ENCODE measurements at places on chromosomes 5 and 9.

GRCh38 chr5:31754741-31755675 lies 116.1 kb downstream of the PDZD2 start:
- no peak for DNase-seq

DNA sequence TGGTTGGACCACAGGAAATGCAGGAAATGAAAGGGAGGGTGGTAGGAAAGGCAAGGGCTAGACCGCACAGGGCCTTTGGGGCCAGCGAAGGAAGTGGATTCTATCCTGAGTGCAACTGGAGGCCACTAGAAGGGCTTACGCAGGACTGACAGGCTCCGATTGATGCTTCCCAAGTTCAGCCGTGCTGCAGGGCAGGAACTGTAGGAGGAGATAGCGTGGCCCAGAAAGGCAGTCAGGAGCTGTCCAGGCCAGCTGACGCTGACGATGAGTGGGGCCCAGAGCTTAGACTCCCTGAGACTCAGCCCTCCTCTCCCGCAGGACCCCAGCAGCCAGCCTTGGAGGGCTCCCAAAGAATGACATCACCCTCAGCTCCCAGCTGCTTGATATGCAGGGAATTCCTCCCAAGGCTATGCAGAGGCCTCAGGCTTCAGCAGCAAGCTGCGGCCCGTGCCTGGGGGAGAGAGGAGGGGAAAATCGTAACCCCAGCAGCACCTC lies 48.8 kb downstream of the KCNIP1 start:
- no peak for DNase-seq

DNA sequence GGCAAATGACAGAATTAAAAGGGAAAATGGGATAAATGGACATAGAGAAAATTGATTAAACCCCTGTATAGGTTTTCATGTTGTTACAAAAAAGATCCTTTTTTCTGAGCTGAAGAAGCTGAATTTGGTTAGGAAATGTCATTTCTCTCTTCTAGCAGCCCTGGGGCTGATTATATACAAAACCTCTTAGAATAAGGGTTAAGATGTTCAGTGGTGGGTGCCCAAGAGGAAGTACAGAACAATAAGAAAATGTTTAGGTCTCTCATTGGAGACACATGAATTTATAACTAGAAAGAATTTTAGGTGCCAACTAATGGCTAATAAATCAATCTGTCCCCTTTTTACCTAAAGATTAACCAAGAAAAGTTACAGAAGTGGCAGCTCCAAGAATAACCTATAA lies 14.2 kb downstream of the ABHD17B start:
- no peak for DNase-seq

DNA sequence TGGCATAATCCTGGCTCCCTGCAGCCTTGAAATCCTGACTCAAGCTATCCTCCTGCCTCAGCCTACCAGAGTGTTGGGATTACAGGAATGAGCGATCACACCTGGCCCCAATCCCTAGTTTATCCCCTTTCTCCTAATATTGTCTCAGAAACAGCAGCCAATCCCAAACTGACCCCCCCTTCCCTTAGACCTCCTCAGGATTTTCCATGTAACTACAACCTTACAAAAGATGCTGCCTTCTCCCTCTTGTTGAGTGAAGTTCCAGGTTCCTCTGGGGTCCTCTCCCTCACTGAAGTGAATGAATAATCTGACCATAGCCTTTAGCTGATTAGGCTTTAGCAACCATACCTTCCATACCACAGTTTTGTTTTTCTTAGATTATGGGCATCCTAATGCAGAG lies 25.9 kb upstream of the MSANTD3 start:
- no peak for DNase-seq

DNA sequence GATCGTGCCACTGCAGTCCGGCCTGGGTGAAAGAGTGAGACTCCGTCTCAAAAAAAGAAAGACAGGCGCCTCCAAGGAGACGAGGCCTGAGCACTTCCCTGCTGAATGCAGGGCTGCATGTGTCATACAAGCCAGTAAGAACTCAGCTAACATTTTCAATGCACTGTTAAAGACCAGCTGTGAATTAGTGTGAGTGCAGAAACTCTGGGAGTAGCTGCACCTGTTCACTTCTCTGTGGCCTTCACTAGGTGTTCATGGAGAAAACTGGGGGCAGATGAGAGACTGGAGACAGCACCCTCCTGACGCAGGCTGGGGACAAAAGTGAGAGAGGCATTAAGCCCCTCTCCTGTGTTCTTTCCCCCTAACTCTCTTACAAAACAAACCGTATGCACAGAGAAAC lies 41.8 kb downstream of the FBXO10 start:
- no peak for DNase-seq

DNA sequence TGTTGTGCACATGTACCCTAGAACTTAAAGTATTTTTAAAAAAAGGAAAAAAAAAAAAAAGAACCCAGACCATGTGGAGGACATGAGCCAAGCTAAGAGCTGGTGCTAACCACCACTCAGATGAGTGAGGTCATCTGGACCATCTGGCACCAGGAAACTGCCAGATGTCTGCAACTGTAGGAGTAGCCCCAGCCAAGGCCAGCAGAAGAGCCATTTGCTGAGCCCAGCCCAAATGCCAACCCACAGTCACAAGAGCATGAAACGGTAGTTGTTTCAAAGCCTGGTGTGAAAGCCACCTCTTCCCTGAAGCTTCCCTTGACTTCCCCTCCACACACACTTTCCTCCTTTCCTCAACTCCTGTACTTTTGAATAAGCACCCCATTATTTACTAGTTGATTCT lies 69.2 kb upstream of the FCN1 start:
- no peak for DNase-seq

DNA sequence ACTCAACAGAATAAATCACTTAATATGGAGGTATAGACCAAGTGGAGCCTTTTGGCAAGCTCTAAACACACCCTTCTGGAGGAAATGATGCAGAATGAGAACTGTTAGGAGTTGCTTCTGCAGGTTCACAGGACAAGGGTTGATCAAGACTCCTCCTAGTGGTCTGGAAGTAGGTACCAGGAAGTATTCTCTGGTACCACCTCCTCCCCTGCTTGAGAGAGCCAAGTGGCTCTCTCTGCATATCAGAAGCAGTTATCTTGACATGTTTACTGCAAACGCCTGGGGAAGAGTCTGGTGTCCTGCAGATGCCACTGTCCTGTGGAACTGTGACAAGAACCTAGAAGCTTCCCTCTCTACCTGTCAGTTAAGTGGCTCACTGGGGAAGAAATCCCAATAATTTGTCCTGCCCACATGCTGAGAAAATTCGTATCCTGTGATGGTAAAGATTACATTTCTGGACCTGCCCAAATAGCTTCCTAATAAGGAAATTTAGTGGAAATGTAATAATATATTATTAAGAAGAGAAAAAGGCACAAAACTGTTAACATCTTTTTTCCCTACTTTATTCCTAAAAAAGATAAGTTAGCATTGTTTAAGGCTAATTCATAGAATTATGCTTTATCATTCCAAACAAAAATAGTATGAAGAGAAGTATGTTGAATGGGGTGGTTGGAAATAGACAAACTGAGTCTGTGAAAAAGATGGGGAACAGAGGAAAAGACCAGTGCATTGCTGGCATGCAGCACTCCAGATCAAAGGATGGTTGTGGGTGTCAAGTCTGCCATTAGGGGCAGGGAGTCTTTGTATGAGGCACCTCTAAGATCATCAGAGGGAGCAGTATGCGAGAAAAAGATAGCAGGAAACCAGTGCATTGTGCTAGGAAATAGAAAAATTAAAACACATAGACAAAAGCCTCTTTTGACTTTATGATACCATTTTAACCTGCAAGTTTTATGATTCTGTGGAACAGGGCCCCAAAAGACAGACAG lies 118.8 kb downstream of the CDC42SE2 start:
- no peak for DNase-seq

- DNase-seq = no peak
These were observed 16.3 kb upstream of the GARNL3 start for GRCh38 chr9:127248241-127248640.

GRCh38 chr5:75034137-75034739 lies 18.1 kb downstream of the GCNT4 start:
- DNase-seq = no peak

GRCh38 chr5:74123929-74124328 lies 497.9 kb downstream of the ARHGEF28 start:
- DNase-seq = no peak

GRCh38 chr9:13586587-13587374 lies 307.3 kb upstream of the MPDZ start:
- no peak for DNase-seq

DNA sequence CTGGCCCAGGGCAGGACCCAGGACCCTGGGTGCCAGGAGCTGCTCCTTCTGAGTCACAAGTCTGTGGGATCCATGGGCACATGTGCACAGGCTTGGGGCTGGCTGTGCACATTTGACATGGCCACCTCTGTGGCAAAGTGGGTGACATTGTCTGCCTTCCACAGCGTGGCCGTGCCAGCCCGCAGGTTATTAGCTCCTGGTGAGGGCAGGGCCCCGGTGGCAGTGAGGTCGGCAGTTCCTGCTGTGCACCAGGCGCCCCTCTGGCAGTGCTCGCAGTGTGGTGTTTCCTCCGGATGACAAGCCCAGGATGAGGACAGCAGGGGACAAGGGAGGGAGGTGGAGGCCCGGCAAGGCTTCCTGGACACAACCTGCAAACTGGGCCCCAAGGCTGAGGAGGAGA lies 60.5 kb downstream of the OLFM1 start:
- DNase-seq = no peak

GRCh38 chr5:176174345-176175025 lies 63.7 kb upstream of the SIMC1 start:
- DNase-seq = no peak

- DNase-seq = no peak
These were observed 173.0 kb downstream of the HINT1 start for GRCh38 chr5:130992095-130992494.

DNA sequence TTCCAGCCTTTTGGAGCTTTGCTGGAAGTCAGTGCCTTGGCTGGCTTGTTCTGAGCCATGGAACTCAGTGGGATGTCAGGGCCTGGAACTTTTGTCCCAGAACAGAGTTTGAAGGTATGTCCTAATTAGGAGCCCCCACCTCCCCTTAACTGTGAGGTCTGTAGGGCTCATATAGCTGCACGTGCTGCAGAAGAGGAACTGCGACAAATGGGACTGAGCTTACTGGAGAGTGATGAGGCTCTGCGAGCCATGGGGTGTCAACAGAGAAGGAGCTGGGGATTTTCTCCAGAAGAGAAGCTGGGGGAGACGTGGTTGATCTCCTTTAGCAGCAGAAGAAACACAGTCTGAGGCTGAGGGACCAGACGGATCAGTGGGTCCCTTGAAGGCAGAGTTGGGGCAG lies 10.9 kb downstream of the TMEM8B start:
- no peak for DNase-seq

DNA sequence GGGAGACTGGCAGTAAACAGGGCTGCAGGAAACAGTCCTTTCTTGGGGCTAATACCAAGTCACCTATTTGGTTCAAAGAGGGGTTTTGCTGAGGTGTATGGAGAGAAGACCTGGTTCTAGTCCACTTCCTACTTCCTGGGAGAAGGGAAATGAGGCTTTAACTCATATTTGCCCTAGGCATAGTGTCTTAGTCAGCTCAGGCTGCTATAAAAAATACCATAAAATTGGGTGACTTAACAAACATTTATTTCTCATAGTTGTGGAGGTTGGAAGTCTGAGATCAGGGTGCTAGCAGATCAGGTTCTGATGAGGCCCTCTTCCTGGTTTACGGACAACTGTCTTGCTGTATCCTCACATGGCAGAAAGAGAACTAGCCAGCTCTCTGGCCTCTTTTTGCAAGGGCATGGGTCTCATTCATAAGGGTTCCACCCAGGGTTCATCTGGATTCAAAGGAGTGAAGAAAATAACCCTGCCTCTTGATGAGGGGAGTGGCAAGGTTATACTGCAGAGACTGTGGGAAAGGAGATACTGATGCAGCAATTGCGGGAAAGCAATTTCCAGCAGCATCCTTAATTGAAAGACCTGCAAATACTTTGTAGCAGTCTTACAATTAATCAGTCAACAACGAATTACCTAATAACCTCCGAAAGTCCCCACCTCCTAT lies 40.5 kb downstream of the ANKDD1B start:
- DNase-seq = no peak

GRCh38 chr5:34496260-34496691 lies 159.9 kb upstream of the RAI14 start:
- no peak for DNase-seq

DNA sequence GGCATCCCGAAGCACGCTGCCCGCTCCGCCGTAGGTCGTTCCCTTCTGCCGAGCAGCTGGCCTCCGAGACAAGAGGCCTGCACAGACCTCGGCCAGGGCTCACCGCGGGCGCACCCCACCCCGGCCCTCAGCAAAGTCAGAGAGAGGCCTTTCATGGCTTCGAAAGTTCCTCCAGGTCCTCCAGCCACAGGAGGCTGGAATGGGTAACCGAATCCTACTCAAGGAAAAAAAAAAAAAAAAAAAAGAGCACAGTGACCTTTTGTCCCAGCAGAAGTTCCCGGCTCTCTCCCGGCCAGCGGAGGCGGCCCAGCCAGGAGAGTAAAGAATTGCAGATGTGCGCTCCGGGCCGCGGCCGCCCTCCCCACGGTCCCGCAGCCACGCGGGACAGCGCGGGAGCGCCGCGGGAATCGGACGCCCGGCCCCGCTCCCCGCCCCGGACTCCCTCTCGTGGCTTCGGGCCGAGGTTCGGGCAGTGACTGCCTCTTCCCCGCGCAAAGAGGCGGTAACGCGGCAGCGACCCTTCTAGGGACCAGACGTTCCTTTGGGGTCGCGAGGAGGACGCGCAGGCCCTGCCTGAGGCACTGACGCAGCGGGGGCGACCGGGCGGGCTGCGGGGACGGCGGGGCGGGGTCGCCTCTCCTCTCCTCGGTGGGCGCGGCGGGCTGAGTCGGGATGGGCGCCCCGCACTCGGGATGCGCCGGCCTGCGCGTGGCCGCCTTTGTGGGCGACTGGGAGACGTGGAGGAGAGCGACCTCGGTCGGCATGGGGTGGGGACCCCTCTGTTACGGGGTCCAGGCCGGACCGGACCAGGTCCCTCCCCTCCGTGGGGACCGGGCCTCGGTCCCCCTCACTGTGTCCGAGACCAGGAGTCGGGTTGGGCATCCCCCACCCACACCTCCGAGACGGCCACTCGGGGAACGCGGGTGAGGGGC lies 754 bp downstream of the GFPT2 start:
- no peak for DNase-seq

- DNase-seq = no peak
These were observed 40.3 kb upstream of the DAB2 start for GRCh38 chr5:39465097-39465496.

- DNase-seq = no peak
These were observed 1989.8 kb downstream of the EFNA5 start for GRCh38 chr5:105680858-105681475.

GRCh38 chr5:60141119-60141518 lies 247.6 kb upstream of the PDE4D start:
- no peak for DNase-seq

DNA sequence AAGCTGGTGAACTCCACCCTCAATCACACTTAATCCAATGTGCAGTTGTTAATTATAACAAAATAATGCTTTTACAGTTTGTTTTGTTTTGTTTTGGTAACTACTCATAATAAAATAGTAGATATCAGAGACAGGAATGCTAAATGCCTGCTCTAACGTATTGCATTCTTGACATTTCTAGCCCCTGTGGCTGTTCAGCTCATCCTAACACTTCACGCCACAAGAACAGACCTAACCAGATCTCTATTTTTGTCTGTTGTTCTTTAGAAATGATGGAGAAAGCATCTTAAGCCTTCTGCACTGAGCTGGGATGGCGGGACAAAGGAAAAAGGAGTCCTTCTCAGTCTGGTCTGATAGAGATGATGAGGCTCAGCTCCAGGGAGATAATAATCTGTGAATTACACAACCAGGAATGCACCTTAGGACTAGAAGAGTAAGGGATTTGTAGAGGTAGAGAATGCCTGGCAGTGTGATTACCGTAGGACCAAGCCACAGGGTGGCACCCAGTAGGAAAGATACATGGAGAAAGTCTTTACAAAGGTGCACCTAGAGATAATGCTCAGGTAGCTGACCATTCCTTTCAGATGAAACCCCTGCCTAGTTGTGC lies 628.8 kb downstream of the PDE4D start:
- DNase-seq = no peak

Data from stimulated activated CD4-positive, alpha-beta T cell treated with anti-CD3 and anti-CD28 coated beads, TNF-alpha, amount 100 ng/mL, for 4 hours (primary cell).